ENCODE measurements at places on chromosomes 12 and 14.
A peak's percentile ranks its signal among the peaks of the same experiment; 100 is the strongest.

- DNase-seq, result no peak
Measured at GRCh38 chr14:82805892-82806825, 1272.5 kb upstream of the SEL1L start.

- peak; percentile 89 for DNase-seq
Measured at GRCh38 chr12:94618995-94619695, 31.2 kb downstream of the TMCC3 start.

GRCh38 chr14:81625343-81625742 is 91.7 kb upstream of the SEL1L start:
- DNase-seq, result no peak

DNA sequence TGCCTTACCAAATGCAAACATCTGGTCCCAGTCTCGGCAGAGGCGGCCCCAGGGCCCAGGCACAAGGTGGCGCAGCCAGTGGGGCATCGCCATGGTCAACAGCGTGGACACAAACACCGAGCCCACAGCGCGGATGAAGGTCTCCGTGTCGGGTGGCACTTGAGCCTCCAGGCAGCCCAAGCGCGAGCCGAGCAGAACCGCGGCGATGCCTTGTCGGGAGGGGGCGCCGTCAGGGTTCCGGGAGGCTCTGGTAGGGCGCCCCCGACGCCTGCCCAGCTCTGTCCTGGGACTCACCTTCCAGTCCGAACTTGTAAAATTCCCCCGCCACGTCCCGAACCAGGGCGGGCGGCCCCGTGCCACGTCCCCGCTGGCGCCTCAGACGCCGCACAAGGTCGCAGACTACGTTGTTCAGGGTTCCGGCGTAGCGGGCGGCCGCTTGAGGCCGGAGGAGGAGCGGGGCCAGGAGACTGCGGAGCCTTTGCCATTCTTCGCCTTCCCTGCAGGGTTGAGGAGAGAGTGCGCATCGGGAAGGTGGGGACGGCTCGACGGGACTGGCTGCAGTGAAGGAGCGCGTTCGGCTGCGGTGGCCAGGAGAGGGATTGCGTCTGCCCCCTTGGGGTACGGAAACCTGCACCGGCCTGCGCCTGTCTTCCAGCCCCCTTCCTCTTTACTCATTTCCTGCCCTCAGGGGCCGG is 1.7 kb downstream of the CYP27B1 start:
- no peak for DNase-seq

DNA sequence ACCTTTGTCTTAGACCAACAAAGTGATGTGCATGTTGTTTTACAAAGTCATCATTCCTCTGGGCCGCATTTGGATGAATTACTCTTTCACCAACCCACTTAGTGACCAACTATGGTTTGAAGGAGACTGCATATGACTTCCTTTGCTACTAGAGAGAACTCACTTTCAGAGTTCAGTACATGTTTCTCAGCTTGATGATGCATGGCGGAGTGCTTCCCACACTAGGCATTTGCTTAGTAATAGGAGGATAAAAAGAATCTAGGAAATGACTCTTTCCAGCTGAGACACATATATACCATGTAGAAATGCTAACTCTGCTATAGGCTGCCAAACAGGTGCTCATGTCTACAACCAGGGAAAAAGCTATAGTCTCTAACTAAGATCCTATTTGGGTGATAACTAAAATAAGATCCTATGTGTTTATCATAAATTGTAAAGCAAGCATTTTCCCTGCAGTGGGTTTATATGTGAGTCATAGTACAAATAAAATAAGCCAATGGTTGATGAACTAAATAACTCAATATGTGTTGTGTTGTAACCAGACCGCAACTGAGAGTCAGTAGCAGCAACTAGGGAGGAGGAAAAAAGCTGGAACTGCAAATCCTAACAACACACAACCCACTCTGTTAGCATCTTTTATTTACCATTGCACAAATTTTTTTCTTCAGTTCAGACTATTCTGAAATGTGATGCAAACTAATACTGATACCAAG is 87.2 kb downstream of the TSPAN8 start:
- peak; percentile 14 for DNase-seq

- DNase-seq, result no peak
Measured at GRCh38 chr12:104788840-104789271, 169.2 kb downstream of the SLC41A2 start.

DNA sequence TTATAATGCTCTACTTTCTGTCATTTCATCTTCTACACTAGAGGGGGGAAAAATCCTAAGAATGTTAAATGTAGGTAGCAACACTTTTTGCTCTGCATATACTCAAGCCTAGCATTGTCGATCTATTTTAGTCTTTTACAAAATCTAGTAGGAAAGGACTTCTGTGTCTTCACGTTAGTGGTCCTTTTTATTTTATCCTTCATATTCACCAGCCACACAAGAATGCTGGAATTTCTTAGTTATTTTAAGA is 253.0 kb upstream of the FLRT2 start:
- no peak for DNase-seq

DNA sequence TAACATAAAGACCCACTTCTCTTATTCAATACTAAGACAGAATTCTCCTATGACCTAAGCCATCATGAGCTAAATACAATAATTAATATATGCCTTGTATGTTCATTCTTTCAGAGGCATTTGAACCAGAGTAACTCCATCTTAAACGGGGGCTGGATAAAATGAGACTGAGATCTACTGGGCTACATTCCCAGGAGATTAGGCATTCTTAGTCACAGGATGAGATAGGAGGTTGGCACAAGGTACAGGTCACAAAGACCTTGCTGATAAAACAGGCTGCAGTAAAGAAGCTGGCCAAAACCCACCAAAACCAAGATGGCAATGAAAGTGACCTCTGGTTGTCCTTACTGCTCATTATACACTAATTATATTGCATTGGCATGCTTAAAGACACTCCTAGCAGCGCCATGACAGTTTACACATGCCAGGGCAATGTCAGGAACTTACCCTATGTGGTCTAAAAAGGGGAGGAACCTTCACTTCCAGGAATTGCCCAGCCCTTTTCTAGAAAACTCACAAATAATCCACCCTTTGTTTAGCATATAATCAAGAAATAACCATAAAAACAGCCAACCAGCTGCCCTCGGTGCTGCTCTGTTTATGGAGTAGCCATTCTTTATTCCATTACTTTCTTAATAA is 260.7 kb downstream of the SSPN start:
- peak; percentile 21 for DNase-seq

GRCh38 chr12:118055144-118055557 is 5.8 kb downstream of the WSB2 start:
- DNase-seq, result no peak

- DNase-seq, result no peak
Measured at GRCh38 chr12:121806009-121806545, 2.3 kb downstream of the SETD1B start.

GRCh38 chr14:68580096-68580645 is 212.7 kb downstream of the ZFP36L1 start:
- DNase-seq, result no peak

- DNase-seq, result no peak
Measured at GRCh38 chr14:67764496-67764895, 51.9 kb downstream of the ZFYVE26 start.

DNA sequence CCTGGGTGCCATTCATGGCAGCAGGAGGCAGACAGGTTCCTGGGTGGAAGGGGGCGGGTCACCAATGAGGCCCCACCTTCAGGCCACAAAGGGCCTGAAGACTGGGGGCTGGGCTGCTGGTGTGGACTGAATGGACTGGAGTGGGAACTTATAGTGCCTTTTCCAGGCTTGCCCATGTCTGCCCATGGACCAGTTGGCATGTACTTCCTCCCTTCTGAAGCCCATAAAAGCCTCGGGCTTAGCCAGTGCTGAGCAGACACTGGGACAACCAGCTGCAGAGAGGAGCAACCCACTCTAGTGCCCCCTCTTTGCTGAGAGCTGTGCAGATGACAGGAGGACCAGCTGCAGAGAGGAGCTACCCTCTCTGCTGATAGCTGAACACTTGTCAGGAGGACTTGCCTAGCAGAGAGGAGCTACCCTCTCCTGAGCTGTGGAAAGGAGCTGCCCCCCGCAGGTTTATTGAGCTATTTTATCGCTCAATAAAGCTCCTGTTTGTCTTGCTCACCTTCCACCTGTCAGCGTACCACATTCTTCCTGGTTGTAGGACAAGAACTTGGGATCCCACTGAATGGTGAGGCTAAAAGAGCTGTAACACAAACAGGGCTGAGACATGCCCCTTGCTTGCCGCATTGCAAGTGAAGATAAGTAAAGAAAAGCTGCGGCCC is 34.0 kb downstream of the APAF1 start:
- DNase-seq, result no peak

- no peak for DNase-seq
Measured at GRCh38 chr14:80560800-80561657, 349.7 kb upstream of the DIO2 start.

- no peak for DNase-seq
Measured at GRCh38 chr12:50397117-50397650, 775 bp upstream of the FAM186A start.

DNA sequence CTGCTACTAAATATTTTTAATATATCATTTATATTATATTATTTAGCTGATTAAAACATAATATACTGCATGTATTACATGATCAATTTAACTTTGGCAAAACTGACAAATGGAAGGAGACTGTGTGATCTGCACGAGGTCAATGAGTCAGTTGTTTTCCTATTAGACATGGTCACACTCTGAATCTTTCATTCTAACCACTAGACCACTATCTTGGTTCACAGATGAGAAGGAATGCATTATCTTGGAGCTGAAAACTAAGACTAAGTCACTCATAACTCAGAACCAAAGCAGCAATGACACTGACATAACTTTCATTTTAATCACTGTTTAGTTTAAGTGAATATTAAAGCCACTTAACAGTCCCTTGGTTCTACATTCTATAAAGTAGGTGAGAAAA is 37.4 kb downstream of the GNPTAB start:
- DNase-seq, result peak; percentile 84
